ENCODE measurements at places on chromosomes 13 and 19. TPM values are rescaled to one million over a fixed set of nuclear protein-coding genes. Genes with fewer than 3 reads are reported as not detected.

Gene FAM98C
- total RNA-seq: 35.4 TPM

Gene ZNF776
- total RNA-seq: 13.5 TPM

Gene SIGLEC8
- total RNA-seq: 0.32 TPM

Gene ZNF154
- total RNA-seq: 0.67 TPM

Gene CEBPA
- 76.4 TPM for total RNA-seq

Gene NPAS1
- total RNA-seq: 0.64 TPM

Gene UHRF1
- total RNA-seq: 6.3 TPM

Gene HSH2D
- total RNA-seq: 13.5 TPM

Gene KRTDAP
- total RNA-seq: not detected

Gene KLF1
- 0.25 TPM for total RNA-seq

Gene RAB3D
- total RNA-seq: 47.7 TPM

DNA sequence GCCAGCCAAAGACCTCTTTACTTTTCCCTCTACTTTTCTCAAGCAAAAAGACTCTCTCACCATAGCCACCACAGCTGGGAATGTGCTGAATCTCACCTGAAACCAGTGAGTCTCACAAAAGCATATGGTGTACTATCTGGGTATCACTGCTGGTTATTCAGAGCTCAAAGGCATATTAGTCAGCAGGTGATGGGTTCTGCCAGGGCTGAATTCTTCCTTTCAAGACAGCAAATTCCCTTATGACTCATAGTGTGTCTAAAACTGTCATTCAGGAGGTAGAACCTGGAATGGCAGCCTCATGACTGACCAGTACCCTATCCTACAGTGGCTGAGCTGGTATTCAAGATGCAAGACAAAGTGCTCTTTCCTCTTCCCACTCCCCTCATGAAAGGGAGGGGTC lies 2859.1 kb downstream of the PCDH9 start:
- DNase-seq: no peak

DNA sequence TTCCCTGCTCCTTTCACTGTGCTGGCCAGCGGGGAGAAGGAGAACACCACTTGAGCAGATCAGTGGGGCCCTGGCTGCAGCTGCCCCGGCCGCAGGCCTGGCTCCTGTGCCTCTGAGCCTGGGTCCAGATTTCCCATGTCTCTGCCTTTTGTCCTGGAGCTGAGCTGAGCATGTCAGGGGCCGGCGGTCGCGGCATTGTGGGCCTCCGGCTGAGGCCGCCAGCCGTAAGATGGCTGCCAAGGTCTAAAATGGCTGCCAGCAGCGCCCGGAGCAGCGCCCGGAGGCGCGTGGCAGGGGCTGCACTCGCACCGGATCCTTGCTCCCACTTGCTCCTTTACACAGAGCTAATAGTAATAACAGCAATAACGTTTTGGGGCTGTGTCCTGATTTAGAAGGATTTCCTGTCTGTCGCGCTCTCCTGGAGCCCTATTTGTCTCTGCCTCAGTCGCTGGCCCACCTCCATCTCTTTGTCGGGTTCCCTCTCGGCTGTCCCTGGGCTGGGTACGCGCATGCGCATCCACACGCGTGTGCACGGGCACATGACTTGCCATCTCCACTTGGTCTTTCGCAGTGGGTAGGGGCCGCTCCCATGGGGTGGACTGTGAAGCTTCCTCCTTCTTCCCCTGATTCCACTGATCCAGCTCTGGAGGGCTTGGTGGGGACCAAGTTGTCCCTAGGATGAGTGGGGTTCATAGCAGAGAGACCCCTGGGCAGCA lies 32.1 kb downstream of the LYL1 start:
- no peak for DNase-seq

DNA sequence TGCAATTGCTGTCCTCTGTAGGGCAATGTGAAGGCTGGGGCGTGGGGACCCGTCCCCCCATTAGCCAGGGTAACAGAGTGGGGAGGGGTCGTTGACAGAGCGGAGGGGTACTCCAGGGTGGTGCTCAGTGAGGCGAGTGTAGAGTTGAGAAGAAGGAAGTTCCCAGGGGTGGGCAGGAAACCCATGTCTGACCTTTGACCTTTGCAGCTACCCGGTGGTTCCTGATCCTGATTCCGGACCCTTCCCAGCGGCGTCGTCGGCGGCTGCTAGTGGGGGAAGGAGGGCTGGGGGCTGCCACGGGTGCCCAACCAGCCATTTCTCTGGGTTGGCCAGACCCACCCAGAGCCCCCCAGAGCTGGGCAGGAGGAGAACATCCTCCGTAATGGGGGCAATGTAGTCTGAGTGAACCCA lies 2.1 kb upstream of the PLVAP start:
- DNase-seq: no peak

DNA sequence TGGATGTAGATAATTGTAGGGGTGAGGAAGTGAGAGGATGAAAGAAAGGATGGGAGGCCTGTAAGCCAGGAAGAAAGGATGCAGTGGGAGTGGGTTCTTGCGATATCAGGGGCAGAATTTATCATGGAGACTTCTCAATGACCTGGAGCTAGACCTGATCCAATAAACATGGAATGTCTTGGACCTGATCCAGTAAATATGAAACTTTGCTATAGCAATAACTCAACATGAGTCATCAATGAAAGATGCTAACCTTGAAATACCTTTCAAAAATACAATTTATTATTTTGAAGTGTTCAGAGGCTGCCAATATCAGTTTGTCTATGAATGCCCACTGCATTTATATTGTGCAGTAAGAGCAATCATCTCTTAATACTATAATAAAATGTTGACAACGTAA lies 279.5 kb downstream of the POU4F1 start:
- DNase-seq: no peak

DNA sequence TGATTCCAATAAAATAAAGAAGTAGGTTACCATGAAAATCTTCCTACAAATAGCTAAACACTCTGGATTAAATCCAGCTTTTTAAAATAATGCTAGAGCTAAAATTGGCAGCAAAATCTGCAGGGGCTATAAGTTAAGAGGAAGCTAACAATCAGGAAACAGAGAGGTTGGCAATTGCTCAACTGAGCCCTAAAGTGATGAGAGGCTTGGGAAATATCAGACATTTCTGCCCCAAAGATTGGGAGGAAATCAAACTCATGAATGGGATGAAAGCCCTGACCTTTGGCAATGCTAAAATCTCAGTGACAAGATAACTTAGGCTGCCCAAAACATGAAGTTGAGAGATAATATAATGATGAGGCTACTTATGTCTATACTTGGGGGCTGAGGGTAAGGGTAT lies 1437.9 kb downstream of the EFNB2 start:
- DNase-seq: no peak

DNA sequence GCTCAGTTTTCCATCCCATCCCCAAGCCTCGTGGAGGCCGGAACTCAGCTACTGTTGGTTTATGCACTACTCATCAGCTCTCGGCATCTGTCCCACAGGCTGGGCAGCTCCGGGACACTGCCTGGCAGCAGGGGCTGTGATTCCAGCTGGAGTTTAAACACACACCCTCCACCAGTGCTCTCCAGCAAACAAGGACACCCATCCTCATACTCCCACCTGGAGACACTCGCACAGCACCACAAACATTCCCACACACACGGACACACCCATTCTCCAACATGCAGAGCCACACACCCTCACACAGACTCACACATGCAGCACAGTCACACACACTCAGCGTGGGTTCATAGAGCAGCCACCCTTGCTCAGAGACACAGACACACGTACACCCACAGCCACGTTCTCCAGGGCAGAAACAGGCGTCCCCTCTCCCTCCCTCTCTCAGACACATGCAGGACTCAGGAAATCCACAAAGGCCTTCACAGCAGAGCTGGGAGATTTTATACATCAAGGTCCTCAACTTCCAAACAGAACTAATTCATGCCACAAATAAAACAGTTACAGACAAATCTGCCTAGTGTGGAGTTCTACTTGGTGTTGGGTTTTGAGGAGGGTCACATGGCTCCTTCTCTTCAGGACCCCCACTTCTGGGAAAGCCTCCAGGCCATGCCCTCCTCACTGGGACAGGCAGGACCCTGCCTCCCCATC lies 785.4 kb downstream of the UQCRFS1 start:
- DNase-seq: no peak

DNA sequence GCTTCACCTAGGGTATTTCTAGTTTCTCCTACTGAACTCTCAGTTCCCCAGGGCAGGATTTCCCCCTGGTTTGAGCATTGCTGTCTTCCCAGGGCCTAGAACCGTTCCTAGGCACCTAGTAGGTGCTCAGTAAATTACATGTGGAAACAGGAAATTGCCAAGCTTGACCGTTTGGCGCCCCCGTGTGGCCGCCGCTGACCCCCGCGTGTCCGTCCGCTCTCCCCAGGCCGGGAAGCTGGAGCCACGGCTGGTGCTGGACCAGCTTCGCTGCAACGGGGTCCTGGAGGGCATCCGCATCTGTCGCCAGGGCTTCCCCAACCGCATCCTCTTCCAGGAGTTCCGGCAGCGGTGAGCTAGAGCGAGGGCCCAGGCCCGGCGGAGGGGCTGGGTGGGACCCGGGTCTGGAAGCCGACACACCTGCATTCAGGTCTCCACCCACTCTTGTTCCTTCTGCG lies 55.5 kb downstream of the MYH14 start:
- DNase-seq: peak; percentile 34

- DNase-seq: no peak
Measured at GRCh38 chr13:112776971-112777370, 87.1 kb downstream of the ATP11A start.

- DNase-seq: no peak
Measured at GRCh38 chr19:2923510-2923909, 21.3 kb downstream of the ZNF77 start.

DNA sequence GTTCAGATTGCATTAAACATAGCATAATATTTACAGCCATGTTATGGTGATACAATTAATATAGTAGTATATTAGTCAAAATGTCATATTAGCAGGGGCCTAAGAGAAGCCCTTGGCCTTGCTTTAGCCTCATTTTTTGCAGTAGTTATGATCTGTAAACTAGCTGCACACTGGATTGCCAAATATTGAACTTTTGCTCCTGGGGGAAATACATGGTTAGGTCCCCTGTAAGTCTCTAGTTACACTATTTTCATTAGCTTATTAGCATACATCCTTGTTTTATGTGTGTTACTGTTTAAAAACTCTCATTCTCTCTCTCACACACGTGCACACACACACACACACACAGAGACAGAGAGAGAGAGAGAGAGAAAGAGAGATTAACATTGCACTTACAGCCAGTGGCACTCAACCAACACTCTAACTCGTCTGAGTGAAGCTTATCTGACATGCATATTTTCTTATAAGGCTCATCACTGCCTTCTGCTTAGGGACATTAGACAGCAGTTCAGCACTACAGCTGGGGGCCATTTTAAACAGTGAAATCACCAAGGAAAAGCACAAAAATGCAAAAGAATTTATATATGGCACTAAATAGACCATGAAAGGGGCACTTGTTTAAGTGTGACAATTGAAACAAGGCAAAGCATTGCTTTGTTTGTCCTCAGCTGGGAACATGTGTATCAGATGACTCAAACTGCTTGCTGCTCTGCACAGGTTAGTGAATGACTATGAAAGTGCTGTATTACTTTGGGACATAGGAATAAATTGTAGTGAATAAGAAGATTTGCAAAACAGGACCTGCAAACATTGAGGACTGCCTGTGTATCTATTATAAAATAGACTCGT lies 278.7 kb downstream of the GPC6 start:
- DNase-seq: no peak

DNA sequence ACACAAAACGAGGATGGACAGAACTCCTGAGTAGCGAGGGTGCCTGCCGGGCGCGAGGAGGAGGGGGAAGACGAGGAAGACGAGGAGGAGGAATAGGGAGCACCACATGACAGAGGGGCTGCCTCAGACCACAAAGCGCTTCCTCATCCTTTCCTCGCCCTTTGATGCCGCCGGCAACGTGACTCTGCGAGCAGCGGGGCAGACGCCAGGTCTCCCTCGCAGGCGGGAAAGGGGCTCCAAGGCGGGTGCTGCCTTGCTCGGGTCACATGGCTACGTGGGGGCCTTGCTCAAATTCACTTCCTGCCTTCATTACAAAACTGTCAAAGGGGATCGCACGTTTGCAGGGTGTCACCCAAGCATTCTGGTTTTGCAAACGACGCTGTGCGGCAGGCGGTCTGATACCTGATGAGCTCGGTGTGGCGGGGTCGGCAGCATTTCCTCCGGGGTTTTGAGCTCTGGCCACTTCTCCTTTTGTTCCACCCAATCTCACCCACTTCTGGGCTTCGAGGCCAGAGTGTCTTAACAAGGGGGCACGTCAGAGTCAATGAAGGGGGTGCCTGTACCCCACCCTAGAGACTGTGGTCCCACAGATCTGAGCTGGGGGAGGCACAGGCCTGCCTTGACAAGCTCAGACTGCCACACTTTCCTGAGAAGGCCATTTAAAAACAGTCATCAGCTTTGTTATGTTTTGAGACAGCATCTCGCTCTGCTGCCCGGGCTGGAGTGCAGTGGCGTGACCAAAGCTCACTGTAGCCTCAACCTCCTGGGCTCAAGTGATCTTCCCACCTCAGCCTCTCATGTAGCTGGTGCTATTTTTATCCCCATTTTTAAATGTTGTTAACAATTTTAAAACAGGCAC lies 14.9 kb downstream of the MAP2K2 start:
- DNase-seq: no peak

- DNase-seq: no peak
Measured at GRCh38 chr13:103656311-103656710, 590.1 kb upstream of the SLC10A2 start.

GRCh38 chr13:26873386-26873698 lies 112.8 kb upstream of the GPR12 start:
- no peak for DNase-seq

- no peak for DNase-seq
Measured at GRCh38 chr13:98226496-98226895, 49.4 kb upstream of the RNF113B start.

DNA sequence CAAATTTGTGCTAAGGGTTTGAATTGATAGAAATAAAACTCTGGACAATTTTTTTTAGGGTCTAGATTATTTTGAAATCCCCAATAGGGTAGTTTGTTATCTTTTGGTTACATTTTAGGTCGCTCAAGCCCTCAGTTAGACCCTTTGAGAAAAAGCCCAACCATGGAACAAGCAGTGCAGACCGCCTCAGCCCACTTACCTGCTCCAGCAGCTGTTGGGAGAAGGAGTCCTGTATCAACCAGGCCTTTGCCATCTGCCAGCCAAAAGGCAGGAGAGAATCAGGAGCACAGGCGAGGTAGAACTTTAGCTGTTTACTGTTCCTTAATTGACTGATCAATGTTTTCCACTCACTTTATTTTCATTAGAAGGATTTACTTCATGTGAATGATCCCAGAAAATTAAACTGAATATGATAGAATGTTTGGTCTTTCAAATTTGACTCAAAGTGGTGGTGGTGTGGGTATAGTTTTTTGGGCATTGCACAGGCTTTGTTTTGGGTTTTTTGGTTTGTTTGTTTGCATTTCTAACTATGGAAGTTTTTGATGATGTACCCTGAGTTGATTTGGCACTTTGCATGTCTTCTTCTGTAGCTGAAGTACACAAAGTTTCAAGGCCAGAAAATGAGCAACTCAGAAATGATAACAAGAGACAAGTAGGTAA lies 39.2 kb upstream of the GARRE1 start:
- DNase-seq: no peak

- DNase-seq: no peak
Measured at GRCh38 chr13:26483546-26483945, 73.9 kb upstream of the WASF3 start.

- DNase-seq: no peak
Measured at GRCh38 chr19:57212109-57212508, 18.7 kb upstream of the AURKC start.

GRCh38 chr13:64234255-64234654 lies 2818.6 kb upstream of the PCDH20 start:
- DNase-seq: no peak

GRCh38 chr19:46753420-46754155 lies 7.3 kb upstream of the STRN4 start:
- peak; percentile 76 for DNase-seq
